ENCODE measurements at places on chromosomes 13 and 19.
A peak's percentile ranks its signal among the peaks of the same experiment; 100 is the strongest.

- DNase-seq = no peak
These were observed 132.8 kb upstream of the SPRY2 start for GRCh38 chr13:80473695-80474094.

- DNase-seq = no peak
These were observed 281.8 kb upstream of the ZNF507 start for GRCh38 chr19:32063601-32064000.

GRCh38 chr19:41424335-41425173 lies 2.6 kb downstream of the B3GNT8 start:
- no peak for DNase-seq

GRCh38 chr19:46953955-46954501 lies 65.6 kb upstream of the NPAS1 start:
- DNase-seq = no peak

DNA sequence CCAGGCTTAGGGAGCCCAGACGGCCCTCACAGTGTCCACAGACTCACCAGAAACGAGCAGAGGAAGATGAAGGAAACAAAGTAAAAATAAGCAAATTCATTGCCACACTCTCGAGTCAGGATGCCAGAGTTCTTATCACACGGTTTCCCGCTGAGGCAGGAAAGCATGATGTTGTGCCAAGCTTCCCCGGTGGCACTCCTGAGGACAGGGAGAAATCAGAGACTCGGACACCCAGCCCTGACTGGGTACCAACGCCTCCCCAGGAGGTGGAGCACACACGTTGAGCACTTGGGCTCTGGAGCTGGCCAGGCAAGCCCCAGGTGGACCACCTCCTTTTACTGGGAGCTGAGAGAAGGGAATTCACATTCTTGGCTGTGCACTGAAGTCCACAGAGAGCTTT lies 81.5 kb downstream of the IER2 start:
- DNase-seq = no peak

GRCh38 chr19:2475018-2475701 lies 767 bp upstream of the GADD45B start:
- peak; percentile 67 for DNase-seq

GRCh38 chr13:30803749-30804148 lies 68.4 kb downstream of the ALOX5AP start:
- no peak for DNase-seq

DNA sequence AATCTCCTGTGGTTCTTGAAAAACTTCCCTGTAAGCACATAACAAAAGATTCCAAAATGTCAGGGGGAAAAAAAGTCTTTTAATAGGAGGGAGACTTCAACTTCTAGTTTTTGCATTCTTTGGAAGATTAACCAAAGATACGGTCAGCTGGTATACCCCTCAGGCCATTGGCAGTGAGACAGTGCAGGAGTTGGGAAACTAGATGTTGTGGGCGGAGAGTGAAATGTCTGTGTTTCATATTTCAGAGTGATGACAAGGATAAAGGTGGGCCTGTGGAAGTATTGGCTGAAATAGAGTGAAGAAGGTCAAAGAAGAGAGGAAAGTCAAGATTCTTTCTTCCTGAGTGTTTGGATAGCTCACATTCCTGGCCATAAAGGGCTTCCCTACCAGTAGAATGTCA lies 40.8 kb downstream of the CYP2B6 start:
- no peak for DNase-seq

GRCh38 chr19:46629546-46630025 lies 4.7 kb upstream of the PTGIR start:
- DNase-seq = no peak

- no peak for DNase-seq
These were observed 659.0 kb downstream of the SLITRK6 start for GRCh38 chr13:85140192-85140591.

GRCh38 chr19:29527500-29528328 lies 1.9 kb downstream of the VSTM2B start:
- no peak for DNase-seq

DNA sequence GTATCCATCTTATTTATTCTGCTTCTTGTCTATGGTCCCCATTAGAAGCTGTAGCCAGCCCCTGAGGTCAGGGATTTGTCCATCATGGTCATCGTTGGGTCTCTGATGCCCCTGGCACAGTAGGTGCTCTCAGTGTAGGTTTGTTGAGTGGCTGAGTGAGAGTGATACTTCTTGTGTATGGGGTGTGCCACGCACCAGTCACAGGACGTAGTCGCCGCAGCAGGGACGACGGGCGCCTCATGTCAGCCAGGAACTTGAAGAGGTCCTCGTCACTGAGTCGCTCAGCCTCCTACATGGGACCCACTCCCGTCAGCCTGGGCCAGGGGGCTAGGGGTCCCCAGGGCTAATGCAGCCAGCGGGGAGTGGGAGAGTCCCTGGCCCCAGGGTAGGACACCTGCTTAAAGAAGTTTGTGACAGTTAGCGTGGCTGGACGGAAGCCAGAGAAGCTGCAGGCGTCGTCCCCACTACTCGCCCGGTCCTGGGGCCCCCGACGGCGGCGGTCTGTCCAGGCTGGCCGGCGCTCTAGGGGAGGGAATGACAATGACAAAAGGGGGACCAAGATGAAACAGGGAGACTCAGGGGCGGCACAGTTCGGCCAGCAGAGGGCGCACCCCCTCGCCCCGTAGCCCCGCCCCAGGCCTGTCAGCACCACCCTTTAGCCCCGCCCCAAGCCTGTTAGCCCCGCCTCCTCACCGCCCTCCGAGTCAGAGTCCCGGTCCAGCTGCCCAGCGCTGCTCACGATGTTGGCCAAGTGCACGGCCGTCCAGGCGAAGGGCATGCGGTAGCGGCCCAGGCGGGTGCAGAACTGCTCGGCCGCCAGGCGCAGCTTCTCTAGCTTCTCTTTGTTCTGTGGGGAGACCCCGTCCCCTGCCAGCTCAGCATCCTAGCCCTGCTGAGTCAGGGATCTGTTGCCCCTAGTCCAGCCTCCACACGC lies 3.7 kb downstream of the ANGPTL8 start:
- DNase-seq = peak; percentile 75

DNA sequence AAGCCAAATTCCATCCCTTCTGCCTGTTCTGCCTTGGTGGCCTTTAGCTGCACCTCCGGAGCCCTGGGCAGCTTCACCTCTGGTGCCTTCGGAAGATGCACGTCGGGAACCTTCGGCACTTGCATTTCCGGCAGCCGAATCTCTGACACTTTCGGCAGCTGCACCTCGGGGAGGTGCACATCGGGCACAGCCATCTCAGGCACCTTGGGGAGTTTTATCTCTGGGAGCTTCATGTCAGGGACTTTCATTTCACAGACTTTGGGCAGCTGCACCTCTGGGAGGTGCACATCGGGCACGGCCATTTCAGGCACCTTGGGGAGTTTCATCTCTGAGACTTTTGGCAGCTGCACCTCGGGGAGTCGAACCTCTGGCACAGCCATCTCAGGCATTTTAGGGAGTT lies 6.0 kb upstream of the HIPK4 start:
- DNase-seq = no peak

DNA sequence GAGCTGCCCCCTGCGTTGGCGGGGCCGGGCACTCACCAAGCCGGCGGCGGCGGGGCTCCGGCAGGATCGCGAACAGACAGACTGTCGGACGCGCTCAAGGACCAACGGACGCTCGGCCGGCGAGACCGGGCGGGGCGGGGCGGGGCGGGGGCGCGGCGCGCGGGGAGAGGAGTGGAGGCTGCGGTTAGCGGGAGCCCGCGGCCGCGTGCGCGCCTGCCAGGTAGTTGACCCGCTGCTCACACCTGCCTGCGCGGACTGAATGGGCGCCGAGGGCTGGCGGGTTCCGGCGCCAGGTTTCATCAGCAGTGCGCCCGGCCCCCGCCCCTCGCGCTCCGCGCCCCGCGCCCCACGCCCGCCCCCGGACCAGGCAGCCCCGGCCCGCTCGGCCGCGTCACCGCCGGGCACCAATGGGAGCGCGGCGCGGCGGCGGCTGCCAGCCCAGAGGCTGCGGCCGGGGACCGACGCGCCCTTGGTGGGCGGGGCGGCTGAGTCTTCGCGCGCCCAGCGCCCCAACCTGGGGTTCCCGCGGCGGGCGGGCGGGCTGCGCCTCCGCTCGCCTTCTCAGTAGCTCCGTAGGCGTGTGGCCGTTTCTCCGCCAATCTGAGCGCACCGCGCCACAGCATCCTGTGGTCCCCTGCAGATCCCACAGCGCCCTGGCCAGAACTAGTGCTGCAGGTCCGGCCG lies at the start of gene SLC7A1:
TSS of gene SLC7A1 (minus strand) at position 309 of the 684 bp plus-strand sequence. CDS start 59,500 bp downstream, outside the sequence.
- peak; percentile 67 for DNase-seq

DNA sequence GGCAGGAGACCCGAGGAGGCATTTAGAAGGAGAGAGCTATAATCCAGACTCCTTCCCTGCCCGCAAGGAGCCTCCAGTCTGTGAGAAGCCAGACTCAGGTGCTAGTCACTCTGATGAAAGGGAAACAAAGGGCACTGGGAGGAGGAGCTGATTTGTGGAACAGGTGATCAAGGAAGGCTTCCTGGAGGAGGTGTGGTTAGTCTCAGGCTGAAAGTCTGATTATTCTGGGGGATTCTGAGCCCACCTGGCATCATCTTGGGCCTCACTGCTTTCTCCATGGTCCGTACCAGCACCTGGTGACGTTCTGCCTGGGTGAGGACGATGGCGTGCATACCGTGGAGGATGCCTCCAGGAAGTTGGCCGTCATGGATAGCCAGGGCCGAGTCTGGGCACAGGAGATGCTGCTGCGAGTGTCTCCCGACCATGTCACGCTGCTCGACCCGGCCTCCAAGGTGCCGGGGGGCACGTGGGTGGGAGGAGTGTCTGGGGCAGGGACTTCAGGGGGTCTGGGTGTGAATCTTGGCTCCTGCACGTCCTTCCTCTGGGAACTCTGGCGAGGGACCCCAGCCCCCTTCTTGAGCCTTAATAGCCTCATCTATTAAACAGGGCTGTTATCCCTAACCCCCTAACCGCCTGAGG lies 3.9 kb downstream of the EPS8L1 start:
- no peak for DNase-seq

DNA sequence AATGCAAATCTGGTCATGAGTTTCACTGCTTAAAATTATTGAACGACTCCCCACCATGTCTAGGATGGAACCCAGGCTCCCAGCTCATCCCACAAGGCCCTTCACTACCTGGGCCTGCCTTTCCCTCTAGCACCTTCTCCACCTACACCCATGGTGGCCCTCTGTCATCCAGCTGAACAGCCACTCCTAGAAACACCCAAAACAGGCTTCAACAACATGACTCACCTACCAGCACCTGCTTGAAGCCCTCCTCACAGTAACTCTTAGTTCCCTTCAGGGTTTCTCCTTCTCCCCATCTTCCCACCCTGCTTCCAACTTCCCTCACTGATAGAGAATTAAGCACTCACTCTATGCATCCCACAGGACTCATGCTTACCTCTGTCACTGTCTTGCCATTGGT lies 6.6 kb upstream of the IGFL2 start:
- no peak for DNase-seq

GRCh38 chr13:96768524-96768923 lies 225.8 kb downstream of the OXGR1 start:
- no peak for DNase-seq

DNA sequence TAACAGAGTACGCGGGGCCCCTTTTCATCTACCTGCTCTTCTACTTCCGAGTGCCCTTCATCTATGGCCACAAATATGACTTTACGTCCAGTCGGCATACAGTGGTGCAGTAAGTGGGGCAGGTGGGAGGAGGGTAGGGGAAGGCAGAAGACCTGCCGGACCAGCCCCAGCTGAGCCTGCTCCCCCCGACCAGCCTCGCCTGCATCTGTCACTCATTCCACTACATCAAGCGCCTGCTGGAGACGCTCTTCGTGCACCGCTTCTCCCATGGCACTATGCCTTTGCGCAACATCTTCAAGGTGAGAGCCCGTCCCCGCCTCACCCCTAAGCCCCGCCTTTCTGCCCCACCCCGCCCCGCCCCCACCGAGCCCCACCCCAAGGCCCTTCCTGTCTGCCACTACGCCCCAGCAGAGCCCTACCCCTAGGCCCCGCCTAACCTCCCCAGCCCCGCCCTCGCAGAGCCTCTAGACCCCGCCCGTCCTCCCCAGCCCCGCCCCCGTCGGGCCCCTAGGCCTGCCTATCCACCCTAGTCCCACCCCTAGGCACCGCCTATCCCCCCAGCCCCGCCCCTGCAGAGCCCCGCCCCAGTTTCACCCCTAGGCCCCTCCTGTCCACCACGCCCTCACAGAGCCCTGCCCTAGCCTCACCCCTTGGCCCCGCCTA lies 7.7 kb downstream of the NDUFB7 start:
- DNase-seq = no peak

DNA sequence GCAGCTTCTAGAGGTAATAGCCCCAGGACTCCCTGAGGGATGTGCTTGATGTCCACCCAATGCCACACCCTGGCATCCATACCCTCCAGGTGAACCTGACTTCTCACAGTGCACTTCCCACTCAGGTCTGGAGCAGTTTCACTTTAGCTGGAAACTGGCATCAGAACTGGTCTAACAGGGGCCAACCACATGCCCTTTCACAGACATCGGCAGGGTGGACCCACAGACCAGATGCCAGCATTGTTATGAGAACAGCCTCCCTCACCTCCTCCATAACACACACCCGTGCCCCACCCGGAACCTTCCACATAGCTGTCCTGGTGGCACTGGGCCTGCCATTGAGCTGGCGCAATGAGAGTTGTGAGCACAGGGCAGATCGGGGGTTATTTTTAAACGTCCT lies 77.4 kb upstream of the GPR12 start:
- DNase-seq = no peak

GRCh38 chr13:95192998-95193397 lies 108.3 kb downstream of the ABCC4 start:
- no peak for DNase-seq

DNA sequence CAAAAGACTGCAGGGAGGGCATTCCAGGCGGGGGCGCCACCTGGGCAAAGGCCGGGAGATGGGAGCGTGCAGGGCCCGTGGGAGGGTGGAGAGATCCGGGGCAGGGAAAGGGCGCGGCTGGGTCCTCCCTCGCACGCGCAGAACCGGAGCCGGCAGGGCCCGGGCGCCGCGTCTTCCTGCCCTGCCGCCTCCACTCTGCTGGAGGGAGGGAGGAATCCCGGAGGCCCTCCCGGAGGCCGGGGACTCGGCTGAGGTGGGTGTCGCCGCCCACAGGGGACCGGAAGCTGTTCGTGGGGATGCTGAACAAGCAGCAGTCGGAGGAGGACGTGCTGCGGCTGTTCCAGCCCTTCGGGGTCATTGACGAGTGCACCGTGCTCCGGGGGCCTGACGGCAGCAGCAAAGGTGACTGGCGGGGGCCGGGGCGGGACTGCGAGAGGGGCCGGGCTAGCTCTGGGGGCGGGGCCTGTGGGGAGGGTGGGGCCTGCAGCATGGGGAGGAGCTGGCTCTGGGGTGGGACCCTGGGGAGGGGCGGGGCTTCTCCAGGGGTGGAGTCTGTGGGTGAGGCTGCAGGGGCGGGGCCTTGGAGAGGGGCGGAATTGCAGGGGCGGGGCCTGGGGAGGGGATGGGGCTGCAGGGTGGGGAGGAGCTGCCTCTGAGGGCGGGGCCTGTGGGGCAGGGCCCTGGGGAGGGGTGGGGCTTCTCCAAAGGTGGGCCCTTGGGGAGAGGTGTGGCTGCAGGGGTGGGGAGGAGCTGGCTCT lies 51.3 kb downstream of the CELF5 start:
- peak; percentile 98 for DNase-seq

- DNase-seq = no peak
These were observed 21.5 kb downstream of the COL4A2 start for GRCh38 chr13:110328573-110328972.

- DNase-seq = peak; percentile 9
These were observed 27.7 kb downstream of the TUBA3C start for GRCh38 chr13:19153782-19154450.

All from stimulated activated CD4-positive, alpha-beta T cell treated with anti-CD3 and anti-CD28 coated beads, TNF-alpha, amount 100 ng/mL, for 48 hours (primary cell).